ENCODE measurements at places on chromosomes 11 and 22.

DNA sequence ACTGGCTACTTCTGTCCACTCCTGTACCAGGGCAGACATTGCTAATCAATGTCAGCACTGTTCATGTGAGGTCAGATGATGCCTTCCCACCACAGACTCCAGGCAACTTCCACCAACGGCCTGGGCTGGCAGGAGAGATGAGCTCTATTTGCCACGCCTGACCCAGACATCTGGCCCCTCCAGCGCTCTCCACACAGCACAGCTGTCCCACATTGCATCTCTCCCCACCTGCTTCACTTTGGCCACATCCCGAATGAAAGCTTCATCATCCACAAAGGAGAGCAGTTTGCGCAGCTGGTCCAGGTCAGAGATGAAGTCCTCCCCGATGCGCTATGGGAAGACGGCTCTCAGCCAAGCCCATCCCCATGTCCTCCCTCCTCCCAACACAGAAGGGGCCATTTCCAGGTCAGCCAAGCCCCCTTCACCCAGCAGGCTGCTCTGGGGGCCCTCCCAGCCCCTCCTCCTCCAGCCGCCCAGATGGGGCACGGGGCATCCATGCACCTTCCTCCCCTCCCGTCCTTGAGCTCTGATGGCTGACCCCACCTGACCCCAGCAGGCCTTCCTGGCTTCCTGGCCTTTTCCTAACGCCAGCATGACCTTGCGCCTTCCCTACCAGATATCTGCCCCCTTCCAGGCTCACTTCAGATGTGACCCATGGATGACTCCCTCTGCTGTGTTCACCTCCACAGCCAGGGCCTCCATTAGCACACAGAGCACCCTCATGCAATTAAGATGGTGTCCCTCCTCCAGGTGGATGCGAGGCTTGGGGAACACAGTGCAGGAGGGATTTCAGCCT lies 7.4 kb downstream of the PYGM start:
- DNase-seq: no peak

- DNase-seq: no peak
Observed at GRCh38 chr11:60899046-60899936, 7.1 kb downstream of the PRPF19 start.

DNA sequence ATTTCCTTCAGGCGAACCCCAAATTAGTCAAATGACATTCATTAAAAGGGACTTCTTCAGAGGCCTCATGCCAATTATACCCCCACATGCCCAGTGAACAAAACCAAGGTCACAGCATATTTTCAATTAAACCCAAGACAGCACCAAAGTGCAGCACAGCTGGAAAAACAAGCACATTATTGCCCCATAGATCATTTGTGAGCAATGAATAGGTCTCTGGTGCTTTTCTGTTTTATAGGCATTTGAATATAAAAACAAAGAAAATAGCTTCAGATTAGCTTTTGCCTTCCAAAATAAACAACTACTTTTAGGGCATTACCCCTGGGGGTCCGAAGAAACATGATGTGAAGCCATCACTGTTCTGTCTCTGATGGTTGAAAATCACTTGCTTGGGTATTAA lies 1319.9 kb downstream of the LRRC4C start:
- no peak for DNase-seq

GRCh38 chr11:69489031-69489745 lies 7.7 kb downstream of the LINC01488 start:
- no peak for DNase-seq

GRCh38 chr11:69814902-69815301 lies 4.3 kb downstream of the FGF3 start:
- DNase-seq: no peak

GRCh38 chr11:77871855-77872254 lies 50.9 kb downstream of the AAMDC start:
- DNase-seq: no peak

All from globus pallidus (tissue), 1 donor.